Hippocampal formation (tissue), 2 donors: ENCODE measurements at places on chromosomes 12 and 14.

- DNase-seq, result no peak
Observed at GRCh38 chr12:65977384-65977783, 153.1 kb downstream of the HMGA2 start.

GRCh38 chr12:101257357-101257756 is 22.5 kb upstream of the UTP20 start:
- DNase-seq, result no peak

DNA sequence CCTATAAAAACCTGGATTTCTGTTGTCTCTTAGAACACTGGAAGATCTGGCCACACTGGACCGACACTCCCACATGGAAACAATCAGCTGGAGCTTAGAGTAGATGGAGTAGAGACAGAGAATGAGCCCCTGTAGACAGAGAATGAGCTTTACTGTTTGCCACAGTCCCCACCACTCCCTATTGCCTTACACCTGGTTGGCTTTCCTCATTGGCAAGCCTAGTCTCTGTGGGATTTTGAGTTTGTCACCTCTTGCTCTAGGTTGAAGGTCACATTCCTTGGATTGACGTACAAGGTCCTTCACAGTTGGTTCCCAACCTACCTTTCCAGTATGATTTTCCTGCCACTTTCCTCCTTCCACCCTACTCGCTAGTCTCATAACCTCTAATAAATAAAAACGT is 2.0 kb upstream of the HCAR1 start:
- no peak for DNase-seq

DNA sequence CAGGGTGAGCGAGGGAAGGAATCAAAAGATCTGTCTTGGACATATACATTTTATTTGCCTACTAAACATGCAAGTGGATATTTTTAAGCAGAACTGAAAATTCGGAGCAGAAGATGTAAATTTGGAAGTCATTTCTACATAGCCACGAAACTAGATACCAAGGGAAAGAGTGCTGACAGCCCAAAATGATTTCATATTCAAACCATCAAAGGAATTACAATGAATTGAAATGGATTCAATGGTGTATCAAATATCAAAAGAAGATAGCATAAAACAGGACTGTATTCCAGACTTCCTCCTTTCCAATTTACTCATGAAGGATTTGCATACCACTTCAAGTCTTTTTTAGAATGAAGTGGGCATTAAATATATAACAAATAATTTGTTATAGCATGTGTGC is 313.5 kb upstream of the KITLG start:
- DNase-seq, result no peak
